ENCODE measurements at places on chromosomes 5 and 9.

GRCh38 chr5:165631235-165631634, 2125.8 kb downstream of the MAT2B start:
- no peak for DNase-seq

GRCh38 chr5:173323799-173324114, 4.5 kb downstream of the STC2 start:
- no peak for DNase-seq

DNA sequence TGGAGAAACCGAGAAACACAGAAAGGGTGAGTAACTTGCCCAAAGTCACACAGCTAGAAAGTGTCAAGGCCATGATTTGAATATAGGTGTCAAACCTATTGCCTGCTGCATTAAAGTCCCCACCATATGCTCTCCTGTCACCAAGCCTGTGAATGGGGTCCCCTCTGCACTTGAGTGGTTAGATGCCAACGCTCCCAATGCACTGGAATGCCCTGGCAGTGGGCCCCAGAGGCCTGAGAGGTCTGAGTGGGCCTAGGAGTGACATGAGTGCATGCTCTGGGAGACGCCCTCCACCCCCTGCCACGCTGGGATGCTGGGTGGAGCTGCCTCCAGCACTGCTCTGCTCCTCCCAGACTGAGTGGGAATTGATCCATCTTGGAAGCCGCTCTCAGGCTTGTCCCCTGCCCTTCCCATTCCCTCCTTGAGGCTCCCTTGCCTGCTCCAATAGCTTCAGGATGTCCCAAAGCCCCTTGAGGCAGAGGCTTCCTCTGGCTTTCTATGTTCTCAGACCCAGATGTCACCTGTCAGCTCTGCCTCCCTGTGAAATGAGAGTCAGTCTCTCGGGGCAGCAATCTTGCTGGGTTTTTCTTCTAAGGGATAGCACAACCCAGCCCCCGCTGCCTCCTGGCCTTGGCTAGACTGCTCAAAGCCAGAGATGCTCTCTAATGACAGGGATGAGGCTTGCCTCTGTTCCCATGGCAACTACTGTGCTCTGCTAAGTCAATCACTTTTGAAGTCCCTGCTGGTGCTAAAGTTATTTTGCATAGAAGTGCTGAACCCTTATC, 6.6 kb upstream of the ARSI start:
- no peak for DNase-seq

- DNase-seq: peak; percentile 94
Measured at GRCh38 chr5:150058480-150059126, 27.8 kb downstream of the CSF1R start.

GRCh38 chr9:136546697-136547501, 1.1 kb upstream of the NOTCH1 start:
- no peak for DNase-seq

GRCh38 chr5:127683008-127683407, 20.2 kb upstream of the CCDC192 start:
- no peak for DNase-seq

GRCh38 chr9:101068696-101069095, 40.2 kb downstream of the PLPPR1 start:
- DNase-seq: no peak

DNA sequence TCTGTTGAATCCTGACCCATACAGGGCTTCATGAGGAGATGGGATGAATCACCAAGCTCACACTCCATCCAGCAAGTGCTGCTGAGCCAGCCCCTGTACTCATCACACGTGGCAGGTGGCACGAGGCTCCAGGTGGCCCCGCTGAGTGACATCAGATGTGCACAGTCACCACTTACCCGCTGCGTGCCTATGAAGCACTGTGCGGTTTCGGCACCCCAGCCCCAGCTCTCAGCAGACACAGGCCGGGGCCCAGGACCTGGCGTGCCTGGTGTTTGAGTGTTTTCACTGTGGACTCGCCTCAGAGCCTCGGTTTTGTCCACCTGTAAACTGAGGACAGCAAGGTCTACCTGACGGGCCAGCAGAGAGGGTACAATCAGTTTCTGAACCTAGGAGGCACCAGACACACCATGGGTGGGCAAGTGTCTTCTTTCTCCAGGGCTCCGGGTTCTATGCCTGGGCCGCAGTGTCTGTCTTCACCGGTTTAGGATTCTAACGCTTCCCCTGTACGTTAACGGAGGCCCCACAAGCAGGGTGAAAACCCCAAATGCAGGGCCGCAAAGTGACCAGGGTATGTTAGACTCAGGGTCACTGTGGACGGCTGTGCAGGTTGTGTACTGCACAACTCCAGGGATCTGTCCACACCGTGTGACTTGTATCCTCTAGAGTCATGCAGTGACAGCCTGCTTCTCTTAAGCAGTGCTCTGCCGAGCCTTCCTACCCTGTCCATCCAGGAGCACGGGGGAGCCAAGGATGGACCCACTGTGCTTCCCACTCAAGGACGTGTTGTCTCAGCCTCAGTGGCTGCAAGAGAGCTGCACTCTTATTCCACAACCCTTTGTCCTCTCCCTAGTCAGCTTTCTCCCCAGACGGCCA, 44.3 kb upstream of the COL5A1 start:
- DNase-seq: peak; percentile 45

- no peak for DNase-seq
Measured at GRCh38 chr5:126398791-126399190, 24.4 kb upstream of the GRAMD2B start.

- no peak for DNase-seq
Measured at GRCh38 chr5:68274847-68275651, 59.5 kb downstream of the PIK3R1 start.

GRCh38 chr9:115786321-115786720, 367.3 kb upstream of the PAPPA start:
- no peak for DNase-seq

DNA sequence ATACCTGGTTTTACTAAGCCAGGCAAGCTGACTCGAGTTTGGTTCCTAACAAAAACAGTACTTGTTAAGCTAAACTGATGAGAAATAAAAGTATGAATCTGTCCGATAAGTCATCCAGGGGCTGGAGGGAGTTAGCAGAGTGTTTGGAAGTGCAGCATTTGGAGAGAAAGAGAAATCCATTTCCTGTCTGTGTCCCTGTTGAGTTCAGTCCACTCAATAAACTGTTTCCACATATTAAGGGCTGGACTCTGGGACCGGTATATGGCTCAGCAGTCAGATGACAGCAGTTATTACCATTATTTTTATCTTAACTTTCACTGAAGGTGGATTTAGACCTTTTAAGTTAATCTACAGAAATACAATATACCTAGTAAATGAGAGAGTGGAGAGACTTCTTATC, 130.6 kb upstream of the ADRA1B start:
- DNase-seq: no peak

- DNase-seq: peak; percentile 17
Measured at GRCh38 chr5:170623576-170624181, 119.9 kb downstream of the KCNIP1 start.

- DNase-seq: no peak
Measured at GRCh38 chr9:92775466-92775865, 10.8 kb upstream of the BICD2 start.

- DNase-seq: no peak
Measured at GRCh38 chr9:122392714-122393113, 21.9 kb downstream of the PTGS1 start.

- DNase-seq: no peak
Measured at GRCh38 chr5:59161221-59162105, 578.6 kb downstream of the RAB3C start.

DNA sequence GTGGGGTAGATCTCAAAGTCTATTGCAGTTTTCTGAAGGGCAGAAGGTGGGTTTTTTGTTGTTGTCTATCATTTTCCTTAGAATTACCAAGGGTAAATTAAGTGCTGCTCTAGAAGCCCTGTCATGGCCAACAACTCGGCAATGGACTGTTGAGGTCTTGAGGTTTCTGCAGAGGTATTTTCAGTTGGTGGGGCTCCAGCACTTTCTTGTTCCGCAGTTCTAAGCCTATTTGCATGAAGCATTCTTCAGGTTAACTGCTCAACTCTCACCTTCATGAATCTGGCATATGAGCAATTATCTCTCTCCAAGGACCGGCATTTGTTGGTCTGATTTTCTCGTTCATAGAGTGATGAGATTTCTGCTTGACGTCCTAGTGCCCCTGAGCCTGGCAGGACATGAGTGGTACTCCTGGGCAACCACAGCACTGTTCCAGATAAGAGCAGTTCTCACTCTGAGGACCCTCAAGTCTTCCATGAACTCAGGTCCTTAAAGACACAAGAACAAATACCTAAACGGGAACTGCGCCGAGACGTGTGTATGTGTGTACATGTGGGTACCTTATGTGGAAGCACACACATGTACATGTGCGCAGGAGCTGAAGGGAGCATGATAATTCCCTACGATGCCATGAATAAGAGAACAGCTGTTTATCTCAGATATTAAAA, 544.5 kb downstream of the CSNK1G3 start:
- DNase-seq: no peak

GRCh38 chr9:94922098-94922607, 195.7 kb downstream of the AOPEP start:
- DNase-seq: peak; percentile 94

DNA sequence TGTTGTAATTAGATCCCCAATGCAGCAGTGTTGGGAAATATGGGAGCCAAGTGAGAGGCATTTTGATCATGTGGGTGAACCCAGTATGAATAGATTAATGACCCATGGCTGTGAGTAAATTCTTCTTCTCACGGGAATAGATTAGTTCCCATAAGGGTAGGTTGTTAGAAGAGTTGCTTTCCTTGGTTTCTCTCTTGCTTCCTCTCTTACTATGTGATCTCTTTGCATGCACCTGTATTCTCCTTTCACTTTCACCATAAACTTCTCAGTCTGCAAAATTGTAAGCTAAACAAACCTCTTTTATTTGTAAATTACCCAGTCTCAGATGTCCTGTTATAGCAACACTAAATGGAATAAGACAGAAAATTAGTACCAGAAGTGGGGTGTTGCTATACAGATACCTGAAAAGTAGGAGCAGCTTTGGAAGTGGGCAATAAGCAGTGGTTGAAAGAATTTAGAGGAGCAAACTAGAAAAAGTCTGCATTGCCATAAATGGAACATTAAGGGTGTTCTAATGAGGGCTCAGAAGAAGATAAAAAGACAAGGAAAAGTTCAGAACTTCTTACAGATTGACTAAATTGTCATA, 1090.0 kb upstream of the ARRDC3 start:
- DNase-seq: no peak

GRCh38 chr5:173310218-173310769, 17.9 kb downstream of the STC2 start:
- DNase-seq: no peak

GRCh38 chr5:53936481-53937352, 373.7 kb downstream of the ARL15 start:
- DNase-seq: peak; percentile 19

- DNase-seq: no peak
Measured at GRCh38 chr9:114960276-114960675, 29.9 kb upstream of the TNFSF8 start.

- DNase-seq: peak; percentile 23
Measured at GRCh38 chr5:96652769-96653454, 9.3 kb upstream of the CAST start.

GRCh38 chr9:84778570-84778969, 109.0 kb downstream of the NTRK2 start:
- no peak for DNase-seq

DNA sequence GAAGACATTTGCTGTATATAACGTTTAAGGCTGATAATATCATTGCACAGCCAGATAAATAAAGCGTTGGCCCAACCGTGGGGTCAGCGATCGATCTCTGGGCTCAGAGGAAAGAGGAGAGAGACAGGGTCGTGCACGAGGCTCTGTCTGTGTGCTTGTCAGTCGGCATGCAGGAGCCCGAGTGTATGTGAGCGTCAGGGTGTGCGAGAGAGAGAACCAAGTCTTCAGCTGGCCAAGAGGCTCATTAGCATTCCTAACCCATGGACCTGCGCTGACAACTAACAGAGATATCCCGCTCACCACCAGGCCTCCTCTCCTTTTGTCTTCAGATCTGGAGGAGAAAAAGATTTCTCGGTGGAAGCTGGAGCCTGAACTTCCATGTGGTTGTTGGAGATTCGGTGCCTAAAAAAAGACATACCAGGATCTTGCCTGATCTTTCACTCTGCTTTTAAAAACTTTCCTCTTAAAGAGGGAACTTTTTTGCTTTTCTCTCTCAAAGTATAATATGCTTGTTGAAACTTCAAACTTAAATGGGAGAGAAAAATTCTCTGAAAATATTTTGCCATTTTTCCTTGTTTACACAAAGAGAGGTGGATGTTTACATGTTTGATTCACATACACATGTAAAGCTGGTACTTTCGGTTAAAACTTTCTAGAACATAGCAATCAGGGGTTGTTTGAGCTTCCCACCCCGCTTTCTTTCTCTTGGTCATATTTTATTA, 16.5 kb downstream of the NR2F1 start:
- no peak for DNase-seq

All from HFFc6 (cell line).